ENCODE measurements at places on chromosomes 11 and 22. TPM values are rescaled to one million over a fixed set of nuclear protein-coding genes. Genes with fewer than 3 reads are reported as not detected.
A peak's percentile ranks its signal among the peaks of the same experiment; 100 is the strongest.

- H3K27me3 ChIP-seq = no peaks in the 10 kb centered on the region
- no peak overlapping the region for H3K27ac ChIP-seq
- no peaks in the 10 kb centered on the region for H3K36me3 ChIP-seq
- H3K4me3 ChIP-seq = no peak overlapping the region
- no peaks in the 10 kb centered on the region for H3K4me1 ChIP-seq
Observed at GRCh38 chr11:76217653-76218160, 11.4 kb upstream of the WNT11 start.

DNA sequence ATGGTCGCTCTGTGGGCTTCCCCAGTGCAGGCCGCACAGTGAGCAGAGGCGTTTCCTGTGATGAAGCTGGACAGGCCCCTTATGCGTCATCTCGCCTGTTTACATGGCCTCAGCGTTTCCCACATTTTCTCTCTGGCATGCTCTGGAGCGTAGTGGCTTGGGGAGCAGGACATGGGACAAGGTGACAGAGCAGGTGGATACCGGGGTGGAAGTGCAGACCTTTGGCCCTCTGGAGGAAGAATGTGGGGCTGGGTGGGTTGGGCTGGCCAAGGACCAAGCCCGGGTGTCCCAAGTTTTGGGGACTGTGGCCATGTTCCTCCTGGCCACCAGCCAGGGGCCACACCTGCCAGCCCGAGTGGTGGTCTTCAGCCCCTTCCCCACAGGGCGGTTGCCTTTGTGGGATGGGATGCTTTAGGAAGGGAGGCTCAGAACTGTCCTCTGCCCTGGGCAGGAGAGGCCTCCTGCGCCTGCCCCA is 446.6 kb downstream of the TBC1D22A start:
- no peak overlapping the region for H3K27ac ChIP-seq
- H3K27me3 ChIP-seq = no peaks in the 10 kb centered on the region
- DNase-seq = no peak
- H3K4me3 ChIP-seq = no peak overlapping the region
- no peaks in the 10 kb centered on the region for H3K4me1 ChIP-seq

KREMEN1 gene
- total RNA-seq = 4.7 TPM

DNA sequence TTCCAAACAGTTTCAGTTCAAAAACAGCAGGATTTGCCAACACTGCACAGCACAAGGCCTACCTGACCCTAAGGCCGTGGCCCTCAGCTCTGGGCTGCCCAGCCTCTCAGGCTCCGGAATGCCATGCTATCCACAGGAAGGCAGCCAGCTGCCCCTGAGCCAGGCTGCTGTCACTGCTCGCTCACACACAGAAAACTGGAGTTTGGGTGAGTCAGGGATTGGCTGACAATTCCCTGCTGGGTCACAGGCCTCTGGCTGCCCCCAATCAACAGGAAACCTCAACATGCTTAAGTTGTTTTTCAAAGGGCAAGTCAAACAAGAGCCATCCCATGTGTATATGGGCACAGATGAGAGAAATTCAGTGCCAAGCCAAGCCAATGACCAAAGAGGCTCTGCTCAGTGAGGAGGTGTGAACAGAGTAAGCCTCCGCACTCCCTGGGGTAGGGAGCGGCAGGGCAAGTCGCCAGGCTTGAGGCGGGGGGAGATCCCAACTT is 50.2 kb downstream of the RPL27A start:
- H3K27ac ChIP-seq = peak overlapping the region; percentile 72
- H3K27me3 ChIP-seq = no peaks in the 10 kb centered on the region
- H3K36me3 ChIP-seq = no peaks in the 10 kb centered on the region
- H3K4me3 ChIP-seq = no peak overlapping the region

- H3K4me3 ChIP-seq = no peak overlapping the region
- no peaks in the 10 kb centered on the region for H3K36me3 ChIP-seq
- no peaks in the 10 kb centered on the region for H3K4me1 ChIP-seq
- no peaks in the 10 kb centered on the region for H3K27me3 ChIP-seq
- H3K27ac ChIP-seq = no peak overlapping the region
- no peak for DNase-seq
Observed at GRCh38 chr11:46208803-46209202, 68.7 kb upstream of the CREB3L1 start.

DNA sequence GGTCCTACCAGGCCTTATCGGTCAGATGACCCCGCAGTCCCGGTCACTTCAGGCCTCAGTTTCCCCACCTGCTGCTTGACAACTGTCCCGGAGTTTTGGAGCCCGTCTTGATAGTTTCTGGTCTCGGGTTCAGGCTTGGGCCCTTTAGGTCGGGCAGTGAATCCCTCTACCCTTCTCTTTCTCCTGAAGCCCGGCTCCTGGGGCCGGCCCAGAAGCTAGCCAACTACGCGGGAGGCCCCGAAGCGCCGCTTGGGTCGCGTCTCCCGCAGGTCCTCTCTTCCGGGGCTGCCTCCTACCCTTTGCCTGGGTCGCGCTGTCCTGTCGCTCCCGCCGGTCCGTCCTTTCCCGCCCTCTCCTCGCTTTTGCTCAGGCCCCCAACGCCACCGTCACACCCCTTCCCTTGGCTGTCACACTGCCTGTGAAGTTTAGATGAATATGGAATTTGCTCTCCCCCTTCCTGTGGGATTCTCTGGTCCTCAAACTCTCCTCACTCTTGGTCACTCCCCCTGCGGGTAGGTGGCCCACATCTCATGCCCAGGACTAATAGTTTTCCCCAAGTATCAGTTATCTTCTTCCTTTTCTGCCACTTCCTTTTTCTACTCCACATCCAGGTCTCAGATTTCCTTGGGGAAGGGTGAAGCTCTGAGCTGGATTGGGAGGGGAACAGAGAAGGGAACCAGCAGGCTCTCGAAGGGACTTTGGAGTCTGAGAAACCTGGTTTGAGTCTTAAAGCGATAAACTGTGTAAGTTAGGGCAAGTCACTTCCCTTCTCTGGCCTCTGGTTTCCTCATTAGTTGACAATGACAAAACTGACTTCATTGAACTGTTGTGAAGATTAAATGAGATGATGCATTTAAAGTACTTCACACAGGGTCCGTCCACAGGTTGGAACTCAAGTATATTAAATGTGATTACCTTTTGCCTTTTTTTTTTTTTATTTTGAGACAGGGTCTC is 790 bp downstream of the RAB1B start:
- H3K27ac ChIP-seq = peak overlapping the region; percentile 88
- no peak for DNase-seq
- H3K27me3 ChIP-seq = no peaks in the 10 kb centered on the region
- H3K4me3 ChIP-seq = peak overlapping the region; percentile 96
- peaks cover 23% of the 10 kb centered on the region for H3K36me3 ChIP-seq

CHRM1 gene
- total RNA-seq = 0.06 TPM

DNA sequence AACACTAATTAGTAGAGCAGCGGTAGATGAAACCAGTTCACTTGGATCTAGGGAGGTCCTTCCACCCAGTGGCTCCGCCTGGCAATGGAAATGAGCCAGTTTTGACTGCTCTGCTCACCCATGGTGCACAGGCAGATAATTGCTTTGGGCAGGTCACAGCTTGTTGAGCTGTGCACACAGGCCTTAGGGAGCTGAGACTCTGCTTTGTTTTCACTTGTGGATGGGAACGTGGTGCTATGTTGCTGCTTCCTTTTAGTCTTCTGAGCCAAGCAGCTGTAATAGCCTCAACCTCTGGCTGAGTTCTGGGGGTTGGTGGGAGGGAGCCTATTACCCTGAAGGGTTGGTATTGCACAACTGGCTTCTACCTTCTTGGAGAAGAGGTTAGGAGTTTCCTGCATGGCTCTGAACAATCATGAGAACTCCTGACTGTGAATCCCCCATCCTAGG is 262.3 kb upstream of the MTNR1B start:
- H3K27ac ChIP-seq = no peak overlapping the region
- no peaks in the 10 kb centered on the region for H3K36me3 ChIP-seq

DNA sequence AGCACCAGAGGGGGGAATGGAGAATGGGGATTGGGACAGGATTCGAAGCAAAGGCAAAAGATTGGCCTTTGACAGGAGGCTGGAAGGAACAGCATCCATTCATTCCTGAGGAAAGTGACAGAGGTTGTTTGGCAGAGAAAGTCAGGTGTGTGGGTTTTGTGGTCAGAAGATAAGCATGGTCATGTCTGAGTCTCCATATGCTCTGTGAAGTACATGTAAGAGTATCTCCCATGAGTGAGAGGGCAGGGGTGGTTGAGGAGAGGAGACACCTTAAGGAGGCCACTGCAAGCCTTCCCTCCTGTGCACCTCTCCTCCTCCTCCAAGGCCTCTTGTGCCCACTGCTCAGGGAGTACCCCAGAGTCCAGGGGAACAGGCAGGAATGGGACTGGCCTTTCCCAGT is 1.9 kb upstream of the NLRP10 start:
- no peaks in the 10 kb centered on the region for H3K4me1 ChIP-seq
- no peak overlapping the region for H3K27ac ChIP-seq
- no peaks in the 10 kb centered on the region for H3K27me3 ChIP-seq
- DNase-seq = no peak
- no peaks in the 10 kb centered on the region for H3K36me3 ChIP-seq

NXPE2 gene
- not detected for total RNA-seq

- no peak overlapping the region for H3K27ac ChIP-seq
- DNase-seq = no peak
- no peak overlapping the region for H3K4me3 ChIP-seq
- no peaks in the 10 kb centered on the region for H3K36me3 ChIP-seq
Observed at GRCh38 chr11:100932474-100933100, 197.0 kb downstream of the PGR start.

DNA sequence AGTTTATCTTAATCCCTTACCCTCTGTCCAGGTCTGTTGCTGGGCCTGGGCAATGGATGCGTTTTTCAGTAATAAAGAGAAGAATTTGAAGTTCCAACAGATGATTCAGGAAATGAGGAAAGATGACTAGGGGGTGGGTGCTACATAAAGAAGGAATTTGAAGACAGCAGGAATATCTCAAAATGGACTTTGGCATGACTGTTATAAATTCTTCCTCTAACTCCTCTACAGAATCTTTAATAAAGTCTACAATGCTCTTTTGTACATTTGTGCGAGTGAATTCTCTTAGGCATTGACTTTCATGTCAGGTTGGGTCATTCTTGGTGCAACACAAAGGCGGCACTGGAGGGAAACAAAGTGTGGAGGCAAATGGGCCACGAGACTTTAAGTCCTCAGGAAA is 35.1 kb upstream of the PRSS23 start:
- H3K4me3 ChIP-seq = no peak overlapping the region
- no peaks in the 10 kb centered on the region for H3K4me1 ChIP-seq
- H3K27me3 ChIP-seq = no peaks in the 10 kb centered on the region

DNA sequence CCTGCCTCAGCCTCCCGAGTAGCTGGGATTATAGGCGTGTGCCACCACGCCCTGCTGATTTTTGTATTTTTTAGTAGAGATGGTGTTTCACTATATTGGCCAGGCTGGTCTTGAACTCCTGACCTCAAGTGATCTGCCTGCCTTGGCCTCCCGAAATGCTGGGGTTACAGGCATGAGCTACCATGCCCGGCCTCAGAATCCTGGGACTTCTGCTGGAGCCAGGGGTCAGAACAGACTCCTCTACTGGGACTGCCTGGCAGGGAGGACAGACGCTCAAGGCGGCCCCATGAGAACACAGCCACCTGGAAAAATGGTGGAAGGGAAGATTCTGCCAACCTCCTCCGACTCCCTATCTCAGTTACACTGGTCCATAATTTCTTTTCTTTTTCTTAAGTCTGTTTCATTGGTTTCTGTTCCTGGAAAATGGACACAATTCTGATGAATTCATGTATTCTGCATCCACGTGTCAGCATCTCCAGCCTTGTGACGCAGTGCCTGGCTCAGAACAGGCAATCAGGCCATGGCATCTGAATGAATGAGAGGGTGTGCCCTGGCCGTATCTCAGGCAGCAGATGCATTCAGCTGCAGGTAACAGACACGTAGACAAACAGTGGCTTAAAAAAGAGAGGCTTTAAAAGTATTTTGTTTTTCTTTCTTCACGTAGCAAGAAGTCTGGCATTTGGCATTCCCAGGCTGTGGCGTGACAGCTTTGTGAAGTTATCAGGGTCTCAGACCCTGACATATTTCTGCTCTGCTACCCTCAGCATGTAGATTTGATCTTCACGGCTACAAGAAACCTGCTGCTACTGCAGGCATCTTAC is 4.8 kb downstream of the SMIM38 start:
- DNase-seq = no peak
- H3K27ac ChIP-seq = no peak overlapping the region
- H3K4me3 ChIP-seq = no peak overlapping the region
- no peaks in the 10 kb centered on the region for H3K36me3 ChIP-seq
- H3K27me3 ChIP-seq = no peaks in the 10 kb centered on the region

DDX25 gene
- total RNA-seq = 0.41 TPM

DNA sequence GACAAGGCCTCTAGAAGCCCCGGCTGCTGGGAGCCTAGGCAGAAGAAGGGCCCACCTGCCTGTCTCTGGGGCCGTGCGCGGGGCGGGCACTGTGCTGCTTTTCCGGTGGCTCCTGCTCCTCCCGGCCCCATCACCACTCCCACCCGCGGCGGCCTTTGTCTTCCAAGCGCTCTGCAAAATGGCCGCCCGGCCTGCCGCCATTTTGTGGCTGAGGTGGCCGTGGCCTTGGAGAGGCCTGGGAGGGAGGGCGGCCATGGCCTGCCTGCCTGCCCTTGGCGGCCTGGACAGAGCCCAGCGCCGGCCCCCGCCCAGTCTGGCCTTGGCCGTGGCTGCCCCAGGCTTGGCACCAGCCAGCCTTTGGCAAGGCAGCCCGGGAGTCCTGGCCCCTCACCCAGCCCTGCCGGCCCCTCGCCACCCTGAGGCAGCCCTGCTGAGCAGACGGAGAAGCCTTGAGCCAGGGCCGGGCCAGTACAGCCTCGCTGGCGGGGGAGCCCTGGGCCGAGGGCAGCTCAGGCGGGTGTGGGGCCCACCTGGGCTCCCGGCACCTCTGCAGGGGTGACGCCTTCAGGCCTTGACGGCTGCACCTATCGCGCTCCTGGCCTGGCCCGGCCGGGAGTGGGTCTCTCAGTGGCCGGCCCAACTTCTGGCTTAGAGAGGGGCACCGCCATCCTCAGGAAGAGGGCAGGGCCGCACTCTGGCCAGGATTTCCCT is 46.0 kb upstream of the PPARA start:
- no peaks in the 10 kb centered on the region for H3K27me3 ChIP-seq
- H3K4me3 ChIP-seq = no peak overlapping the region
- DNase-seq = peak; percentile 90
- peaks cover 23% of the 10 kb centered on the region for H3K36me3 ChIP-seq
- peaks cover 66% of the 10 kb centered on the region for H3K4me1 ChIP-seq

GRCh38 chr22:27627901-27628300 is 173.7 kb downstream of the MN1 start:
- no peak overlapping the region for H3K4me3 ChIP-seq
- H3K4me1 ChIP-seq = no peaks in the 10 kb centered on the region
- no peak for DNase-seq
- H3K36me3 ChIP-seq = no peaks in the 10 kb centered on the region
- no peaks in the 10 kb centered on the region for H3K27me3 ChIP-seq

PKDREJ gene
- total RNA-seq = not detected

GRCh38 chr22:44625981-44626687 is 75.9 kb upstream of the PRR5 start:
- DNase-seq = peak; percentile 74
- H3K27ac ChIP-seq = no peak overlapping the region
- no peaks in the 10 kb centered on the region for H3K27me3 ChIP-seq
- no peaks in the 10 kb centered on the region for H3K4me1 ChIP-seq

GRCh38 chr22:35835998-35836691 is 118.5 kb downstream of the APOL5 start:
- no peaks in the 10 kb centered on the region for H3K36me3 ChIP-seq
- H3K27ac ChIP-seq = peak overlapping the region; percentile 69
- DNase-seq = no peak
- H3K4me1 ChIP-seq = peaks cover 9% of the 10 kb centered on the region

All from pancreas (tissue), 10 donors.